Left hindlimb (tissue), 1 donor: ENCODE measurements at places on chromosomes 2 and 18.

GRCh38 chr2:144027593-144027992 lies 492.3 kb downstream of the ZEB2 start:
- DNase-seq = no peak

DNA sequence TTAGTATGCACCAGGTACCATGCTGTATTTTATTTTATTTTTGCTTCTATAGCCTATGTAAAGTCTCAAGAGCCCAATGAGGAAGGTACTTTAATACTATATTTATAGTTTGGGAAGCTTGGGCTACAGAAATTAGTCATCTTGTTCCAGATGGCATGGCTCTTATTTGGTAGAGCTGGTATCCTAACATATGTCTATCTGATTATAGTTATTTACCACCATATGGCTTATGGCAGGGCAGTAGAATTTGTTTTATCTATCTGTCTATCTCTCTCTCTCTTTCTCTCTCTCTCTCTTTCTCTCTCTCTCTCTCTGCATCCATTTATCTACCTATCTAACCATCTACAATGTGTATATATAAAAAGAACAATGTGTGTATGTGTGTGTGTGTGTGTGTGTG lies 1293.7 kb upstream of the SLC39A10 start:
- DNase-seq = no peak

- DNase-seq = no peak
Observed at GRCh38 chr2:30766666-30767065, 40.6 kb downstream of the CAPN13 start.

DNA sequence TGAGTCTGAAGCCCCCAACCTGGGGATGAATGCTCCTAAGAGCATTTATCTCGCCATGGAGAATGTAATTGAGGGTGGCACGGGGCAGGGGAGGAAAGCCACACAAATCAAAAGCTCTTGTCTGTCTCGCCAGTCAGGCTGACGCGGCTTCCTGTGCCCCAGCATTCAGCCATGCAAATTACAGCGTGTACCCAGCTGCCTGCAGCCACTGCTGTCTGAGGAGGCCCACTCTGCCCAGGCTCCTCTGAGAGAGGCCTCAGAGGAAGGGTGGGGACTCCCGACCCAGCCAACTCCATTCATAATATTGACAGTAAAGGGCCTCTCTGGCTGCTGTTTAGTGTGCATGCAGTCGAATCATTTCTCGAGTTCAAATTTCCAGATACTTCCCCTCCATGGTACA lies 22.0 kb downstream of the SMAD7 start:
- DNase-seq = peak; percentile 84

- no peak for DNase-seq
Observed at GRCh38 chr2:29920631-29921559, 491 bp downstream of the ALK start.
